Germinal center (tissue), 1 donor: ENCODE measurements at places on chromosomes 13 and 19.

DNA sequence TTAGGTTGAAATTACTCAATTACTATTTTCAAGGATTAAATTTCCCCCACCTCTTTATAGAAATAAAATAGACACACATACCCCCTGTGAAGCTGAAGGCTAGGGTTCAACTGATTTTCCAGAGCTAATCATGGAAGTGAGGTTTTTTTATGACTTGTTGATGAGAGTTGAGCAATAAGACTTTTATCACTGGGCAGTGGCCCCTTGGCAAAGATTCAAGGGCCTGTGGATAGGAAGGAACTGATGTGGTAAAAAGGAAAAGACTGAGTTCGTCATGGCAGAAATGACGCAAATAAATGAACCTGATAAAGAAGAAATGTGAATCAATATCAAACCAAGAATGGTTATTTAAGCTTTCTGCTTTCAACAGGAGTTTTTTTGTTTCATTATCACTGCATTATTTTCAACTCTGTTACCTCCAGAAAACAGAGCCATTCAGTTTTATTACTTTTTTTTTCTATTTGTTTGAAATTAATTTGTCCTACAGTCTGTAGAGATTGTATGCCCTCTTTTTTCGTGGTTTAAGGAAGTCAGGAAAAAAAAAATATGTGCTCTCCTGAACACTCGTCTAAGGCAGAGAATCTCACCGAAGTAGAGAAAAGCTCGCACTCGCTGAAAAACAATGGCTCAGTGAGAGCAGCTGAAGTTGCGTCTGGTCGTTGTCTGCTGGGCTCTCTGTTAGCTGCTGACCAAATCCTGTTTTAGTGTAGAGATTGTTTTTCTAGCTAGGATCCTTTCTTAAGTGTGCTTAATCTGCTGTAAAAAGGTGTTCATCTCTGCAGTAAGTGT is 38.9 kb downstream of the STOML3 start:
- no peak for DNase-seq

GRCh38 chr13:91405240-91405639 is 6.8 kb downstream of the GPC5 start:
- DNase-seq = no peak

DNA sequence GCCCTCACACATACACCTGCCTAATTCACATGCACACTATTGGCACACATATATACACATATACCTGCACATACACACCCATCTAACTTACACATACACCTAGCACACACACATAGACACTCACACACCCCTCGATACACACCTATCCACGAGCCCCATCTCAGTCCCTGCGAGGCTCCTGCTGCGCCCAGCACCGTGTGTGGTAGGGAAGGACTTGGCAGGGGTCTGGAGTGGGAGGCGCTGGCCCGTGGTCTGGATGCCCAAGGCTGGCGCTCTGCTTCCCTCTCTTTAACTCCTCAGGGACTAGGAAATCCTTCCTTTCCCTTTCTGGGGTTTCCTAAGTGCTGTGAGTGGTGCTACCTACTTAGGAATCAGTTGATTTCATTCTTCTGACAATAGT is 202.7 kb downstream of the UQCRFS1 start:
- no peak for DNase-seq

DNA sequence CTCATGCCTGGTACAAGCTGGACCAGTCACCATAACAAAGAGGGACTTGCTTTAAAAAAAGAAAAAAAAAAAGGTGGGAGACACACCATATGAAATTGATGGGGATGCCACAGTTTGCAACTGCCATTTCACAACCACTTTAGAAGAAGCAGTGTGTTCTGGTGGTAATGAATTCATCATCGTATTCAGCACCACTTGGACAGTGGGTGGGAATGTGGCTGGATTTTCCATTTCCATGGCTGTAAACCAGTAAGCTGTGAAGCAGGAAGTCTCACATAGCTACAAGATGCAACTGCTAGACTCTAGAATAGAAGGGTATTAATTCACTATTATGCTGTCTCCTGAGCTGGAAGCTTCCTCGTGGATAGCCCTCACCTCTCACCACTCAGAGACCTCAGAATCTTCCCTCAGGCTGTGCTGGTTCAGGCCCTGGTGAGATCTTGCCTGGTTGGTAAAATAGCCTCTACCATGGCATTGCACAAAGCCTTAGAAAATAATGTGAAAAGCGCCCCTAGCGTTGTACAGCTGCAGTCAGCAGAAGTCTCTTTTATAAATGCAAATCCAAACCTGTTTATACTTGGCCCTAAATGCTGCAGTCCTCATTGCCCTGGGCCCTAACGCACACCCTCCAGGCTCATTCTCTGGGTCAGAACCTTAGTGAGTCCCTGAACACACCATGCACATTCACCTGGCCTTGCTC is 150.7 kb downstream of the KCTD15 start:
- DNase-seq = no peak
